ENCODE measurements at places on chromosomes 7 and 10.
A peak's percentile ranks its signal among the peaks of the same experiment; 100 is the strongest.

DNA sequence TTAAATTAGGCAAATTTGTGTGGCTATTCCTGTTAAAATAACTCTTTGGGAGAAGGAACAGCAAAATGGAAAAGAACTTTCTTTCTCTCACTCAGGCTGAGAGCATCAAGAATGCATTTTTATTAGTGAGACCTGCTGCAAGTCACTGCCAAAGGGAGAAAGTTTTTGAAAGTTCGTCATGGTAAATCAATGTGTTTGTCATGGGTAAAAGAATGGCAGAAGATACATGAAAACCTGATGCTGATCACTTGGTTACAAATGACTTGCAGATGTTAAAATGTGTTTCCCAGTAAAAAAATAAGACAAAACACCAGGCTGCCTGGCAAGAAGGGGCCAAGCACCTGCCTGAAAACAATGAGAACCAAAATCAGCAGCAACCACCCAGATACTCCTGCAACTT, 484.7 kb upstream of the NRP1 start:
- no peak for DNase-seq

DNA sequence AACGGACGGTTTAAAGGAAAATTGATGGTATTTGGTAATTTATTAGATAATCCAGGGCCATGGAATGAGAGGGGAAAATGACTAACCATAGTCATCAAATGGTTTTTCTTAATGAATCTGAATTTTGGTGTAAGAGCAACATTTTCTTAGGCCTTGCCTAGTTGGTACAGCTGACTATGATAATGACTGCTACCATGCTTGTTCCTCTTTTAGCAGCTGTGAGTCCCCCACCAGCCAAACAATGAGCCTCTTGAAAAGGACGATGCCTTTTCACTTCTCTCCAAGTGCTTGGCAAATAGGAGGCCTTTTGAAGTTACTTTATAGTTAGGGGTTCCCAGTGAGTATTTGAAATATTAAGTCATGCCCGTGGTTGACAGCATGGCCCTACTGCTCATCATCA, 53.0 kb downstream of the TRUB1 start:
- DNase-seq = no peak

GRCh38 chr10:123297175-123297574, 143.0 kb downstream of the BUB3 start:
- no peak for DNase-seq

DNA sequence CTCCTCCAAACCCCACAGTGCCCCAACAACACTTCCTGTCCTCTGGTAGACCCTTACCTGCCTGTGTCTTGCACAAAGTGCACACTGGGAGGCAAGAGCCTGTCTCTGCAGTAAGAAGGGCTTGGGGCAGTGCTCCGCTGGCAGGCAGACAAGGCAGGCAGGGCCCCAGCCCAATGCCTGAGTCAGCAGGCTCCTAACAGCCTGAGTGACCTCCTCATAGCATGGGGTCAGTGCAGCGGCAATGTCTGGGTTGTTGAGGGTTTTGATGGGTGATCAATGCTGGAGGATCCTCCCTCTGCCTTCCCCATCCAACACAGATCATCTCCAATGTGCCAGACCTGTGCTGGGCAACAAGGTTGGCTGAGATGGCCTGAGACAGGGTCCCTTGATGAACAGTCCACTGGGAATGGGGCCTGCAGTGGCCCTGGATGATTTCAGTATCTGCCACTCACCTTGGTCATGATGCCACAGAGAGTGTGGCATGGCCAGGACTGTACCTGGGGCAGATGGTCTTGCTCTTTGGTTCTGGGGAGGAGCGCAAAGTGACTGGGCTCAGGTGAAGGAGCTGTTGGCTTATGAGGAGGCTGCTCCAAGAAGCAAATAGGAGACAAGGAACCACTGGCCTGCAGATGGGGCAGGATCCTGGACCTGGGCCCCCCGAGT, 55.6 kb upstream of the CAMK2B start:
- DNase-seq = no peak

DNA sequence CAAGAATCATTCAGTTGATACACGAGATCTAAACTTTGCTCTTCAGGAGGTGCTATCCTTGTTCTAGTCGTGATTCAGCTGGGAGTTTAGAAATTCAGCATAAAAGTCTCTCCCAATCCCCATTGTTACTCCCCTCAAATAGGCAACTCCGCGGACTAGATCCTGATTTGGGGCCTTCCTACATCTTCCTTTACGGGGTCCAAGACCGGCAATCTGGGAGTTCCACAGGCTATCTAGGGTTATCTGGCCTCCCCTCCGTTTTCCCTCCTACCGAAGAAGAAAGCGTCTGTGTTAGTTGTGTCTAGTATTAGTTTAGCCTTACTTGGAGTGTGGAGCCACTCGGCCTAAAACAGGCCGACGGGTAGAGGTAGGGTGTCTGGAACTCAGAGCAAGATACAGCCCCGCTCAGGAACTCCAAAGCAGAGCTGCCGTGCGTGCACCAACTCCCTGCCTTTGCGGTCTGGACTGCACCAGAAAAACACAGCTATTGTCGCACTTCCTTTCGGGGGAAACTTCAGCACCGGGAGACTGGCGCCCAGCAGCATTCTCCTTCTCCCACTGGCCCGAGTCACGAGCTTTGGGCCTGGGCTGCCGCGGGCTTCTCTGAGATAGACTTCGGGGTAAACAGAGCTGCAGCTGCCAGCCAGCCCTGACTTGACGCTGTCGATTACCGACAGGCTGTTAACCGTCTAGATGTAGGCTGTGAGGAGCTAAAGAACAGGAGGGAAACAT, 1.5 kb upstream of the DLX5 start:
- no peak for DNase-seq

- DNase-seq = no peak
Observed at GRCh38 chr10:120260456-120260855, 196.6 kb upstream of the PLPP4 start.

DNA sequence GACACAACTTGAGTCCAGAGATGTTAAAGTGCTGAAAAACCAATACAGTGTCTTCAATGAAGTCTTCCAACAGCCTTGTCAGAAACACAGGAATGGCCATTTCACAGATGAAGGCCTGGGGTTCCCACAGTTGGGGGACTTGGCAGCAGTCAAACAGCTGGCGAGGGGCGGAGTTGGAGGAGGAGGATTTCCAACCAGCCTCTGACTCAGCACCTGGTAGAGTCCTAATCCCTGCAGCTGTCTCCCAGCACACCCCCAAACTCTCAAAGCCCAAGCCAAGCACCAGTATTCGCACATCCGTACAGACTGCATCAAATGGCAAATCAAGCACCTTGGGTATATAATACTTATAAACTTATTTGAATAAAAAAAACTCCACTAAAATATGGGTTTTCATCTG, 28.0 kb downstream of the CTBP2 start:
- DNase-seq = no peak

DNA sequence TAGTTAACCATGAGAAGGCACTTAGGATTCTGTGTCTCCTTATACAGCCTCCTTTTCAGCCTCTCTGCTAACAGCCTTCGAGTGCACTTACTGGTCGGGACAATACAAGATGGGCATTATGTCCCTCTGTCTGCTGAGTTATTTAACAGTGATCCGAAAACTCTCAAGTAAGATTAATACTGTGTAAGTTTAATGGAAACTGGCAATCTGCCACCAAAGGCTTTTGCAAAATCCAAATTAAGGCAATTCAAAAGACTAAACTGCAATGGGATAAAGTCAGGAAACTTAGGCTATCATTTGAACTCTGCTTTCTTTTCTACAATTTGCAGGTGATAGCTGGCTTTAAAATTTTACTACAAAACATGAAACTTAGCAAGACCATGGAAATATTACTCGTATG, 477.8 kb downstream of the TFEC start:
- DNase-seq = no peak

DNA sequence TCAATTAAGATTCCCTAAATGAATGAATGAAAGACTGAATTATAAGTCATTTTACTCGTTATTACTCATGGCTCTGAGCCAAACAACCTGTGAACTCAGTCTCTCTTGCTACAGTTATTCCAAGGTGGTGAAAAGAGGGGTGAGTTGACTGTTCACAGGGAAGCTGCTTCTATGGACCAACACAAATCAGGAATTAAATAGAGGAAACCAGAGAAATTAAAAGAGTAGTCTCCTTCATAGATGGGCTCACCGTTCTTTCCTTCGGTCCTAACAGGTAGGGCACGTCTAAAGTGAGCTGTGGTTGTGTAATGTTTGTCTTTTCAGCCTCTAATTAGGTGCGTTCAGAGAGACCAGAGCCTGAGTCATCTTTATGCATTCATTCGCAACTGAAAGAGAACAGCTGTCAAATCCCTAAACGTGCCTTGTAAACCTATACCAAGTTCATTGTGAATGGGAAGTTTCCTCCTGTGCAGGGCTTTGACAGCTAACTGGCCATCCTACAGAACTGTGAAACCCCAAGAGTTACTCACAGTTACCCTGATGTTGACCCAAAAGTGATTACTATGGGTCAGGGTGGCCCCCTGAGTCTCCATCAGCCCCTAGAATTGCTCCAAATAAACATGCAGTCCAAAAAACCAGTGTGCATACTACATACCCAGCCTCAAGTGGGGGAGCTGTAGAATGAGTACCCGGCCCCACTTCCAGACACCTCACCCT, 18.2 kb upstream of the C10orf53 start:
- DNase-seq = peak; percentile 30

GRCh38 chr7:130994378-130995115, 260.5 kb upstream of the KLF14 start:
- DNase-seq = no peak

GRCh38 chr10:98953251-98953650, 282.4 kb downstream of the HPSE2 start:
- no peak for DNase-seq

DNA sequence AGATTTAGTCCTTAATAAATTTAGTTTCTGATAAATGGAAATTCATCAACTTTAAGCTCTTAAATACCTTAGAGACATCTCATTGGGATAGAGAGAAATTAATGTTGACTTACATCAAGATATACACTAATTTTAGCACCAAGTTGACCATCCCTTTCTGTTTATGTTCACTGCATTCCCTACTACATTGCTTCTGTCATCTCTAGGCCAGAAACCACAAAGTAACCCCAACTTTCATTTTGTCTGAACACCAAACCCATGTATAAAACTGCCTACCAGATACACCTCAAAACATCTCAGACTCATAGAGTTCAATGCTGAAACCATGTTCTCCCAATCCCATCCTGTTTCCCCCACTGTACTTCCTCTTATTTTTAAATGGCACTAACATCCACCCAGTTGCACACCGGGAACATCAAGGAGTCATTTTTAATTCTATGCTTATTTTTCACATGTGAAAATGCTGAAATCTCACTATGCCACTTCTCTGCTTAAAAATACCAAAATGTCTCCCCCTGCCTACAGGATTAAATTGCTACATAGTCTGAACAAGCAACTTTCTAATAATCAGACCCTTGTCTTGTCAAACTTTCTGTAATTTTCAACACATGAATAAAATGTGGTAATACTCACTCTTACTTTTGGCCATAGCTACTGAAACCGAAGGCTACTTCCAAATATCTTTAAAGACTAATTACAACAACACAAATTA, 201.6 kb downstream of the SEMA3D start:
- DNase-seq = no peak

DNA sequence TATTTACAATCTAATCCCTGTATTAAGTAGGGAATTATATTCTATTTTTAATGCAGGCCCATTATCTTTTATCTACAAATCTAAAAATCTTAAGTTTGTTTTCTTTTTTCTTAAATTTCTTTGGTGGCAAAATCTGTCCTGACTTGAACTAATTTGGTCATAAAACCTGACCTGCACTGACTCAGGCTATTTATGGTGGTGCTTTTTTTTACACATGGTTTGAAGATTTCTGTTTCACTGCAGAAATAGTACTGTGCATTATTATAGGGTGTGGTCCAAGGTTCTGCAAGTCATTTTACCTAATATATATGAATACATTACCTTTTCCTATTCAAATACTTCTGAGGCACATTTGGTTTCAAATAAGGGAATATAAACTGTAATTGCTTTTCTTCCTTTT, 137.0 kb downstream of the CD36 start:
- DNase-seq = no peak

GRCh38 chr7:48244864-48245271, 73.6 kb downstream of the ABCA13 start:
- no peak for DNase-seq

All from NCI-H2081 treated with DMSO at 0.1 percent for 48 hours (cell line).